CD4-positive, alpha-beta T cell (primary cell): ENCODE measurements at places on chromosomes 1 and 21.

DNA sequence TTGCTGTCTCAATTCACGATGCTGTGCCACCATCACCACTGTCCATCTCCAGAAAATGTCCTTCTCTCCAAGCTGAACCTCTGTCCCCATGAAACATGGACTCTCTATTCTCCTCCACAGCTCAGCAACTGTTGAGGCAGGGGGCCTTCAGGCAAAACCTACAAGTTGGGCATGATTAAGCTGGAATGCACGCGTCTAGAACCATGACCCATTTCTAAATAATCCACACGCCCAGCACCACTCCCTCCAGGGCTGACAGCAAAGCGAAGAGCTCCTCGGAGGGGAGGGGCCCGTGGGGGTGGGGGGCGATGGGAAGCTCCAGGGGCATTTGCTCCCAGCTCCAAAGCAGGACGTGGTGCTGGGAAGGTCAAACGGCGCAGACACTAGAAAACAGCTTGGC lies 3.3 kb upstream of the HES5 start:
- DNase-seq: no peak

DNA sequence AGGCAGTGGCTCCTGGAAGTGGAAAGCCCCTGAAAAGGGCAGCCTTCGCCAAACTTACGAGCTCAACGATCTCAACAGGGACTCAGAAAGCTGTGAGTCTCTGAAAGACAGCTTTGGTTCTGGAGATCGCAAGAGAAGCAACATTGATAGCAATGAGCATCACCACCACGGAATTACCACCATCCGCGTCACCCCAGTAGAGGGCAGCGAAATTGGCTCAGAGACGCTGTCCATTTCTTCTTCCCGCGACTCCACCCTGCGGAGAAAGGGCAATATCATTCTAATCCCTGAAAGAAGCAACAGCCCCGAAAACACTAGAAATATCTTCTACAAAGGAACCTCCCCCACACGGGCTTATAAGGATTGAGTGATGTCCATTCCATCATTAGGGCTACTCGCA lies 42.4 kb downstream of the PLPPR4 start:
- no peak for DNase-seq

- DNase-seq: no peak
Measured at GRCh38 chr1:28719332-28719619, 17.5 kb upstream of the YTHDF2 start.

DNA sequence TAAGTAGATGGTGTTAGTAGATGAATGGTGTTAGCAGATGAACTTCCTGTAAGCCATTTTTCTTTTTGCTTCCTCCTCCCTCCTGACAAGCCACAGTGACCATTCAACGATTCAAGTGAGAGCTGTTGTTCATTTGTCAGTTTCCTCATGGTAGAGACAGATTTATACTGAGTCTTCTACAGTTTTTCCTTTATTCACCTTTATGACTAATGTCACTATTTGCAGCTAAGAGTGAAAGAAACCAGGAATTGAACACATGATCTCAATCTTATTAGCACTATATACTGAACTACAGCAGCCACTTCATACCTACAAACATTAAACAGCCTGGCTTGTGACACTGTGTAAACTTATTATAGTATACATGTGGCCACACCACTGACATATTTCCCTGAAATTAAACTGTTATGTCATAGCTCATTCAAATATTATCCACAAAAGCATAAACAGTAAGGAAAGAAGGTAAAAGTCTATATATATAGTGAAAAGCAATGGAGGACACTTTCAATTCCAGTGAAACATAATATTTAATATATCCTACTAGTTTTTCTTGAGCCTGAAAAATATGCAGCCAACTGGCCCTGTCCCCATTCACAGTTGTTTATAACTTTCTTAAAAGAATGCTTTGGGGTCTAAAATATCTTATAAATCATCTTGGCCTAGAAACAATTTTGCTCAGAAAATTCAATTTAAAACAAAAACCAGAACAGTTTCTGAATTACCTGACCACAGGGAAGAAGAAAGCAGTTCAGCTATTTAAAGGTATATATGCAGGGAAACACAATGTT lies 566.9 kb upstream of the ZRANB2 start:
- no peak for DNase-seq

DNA sequence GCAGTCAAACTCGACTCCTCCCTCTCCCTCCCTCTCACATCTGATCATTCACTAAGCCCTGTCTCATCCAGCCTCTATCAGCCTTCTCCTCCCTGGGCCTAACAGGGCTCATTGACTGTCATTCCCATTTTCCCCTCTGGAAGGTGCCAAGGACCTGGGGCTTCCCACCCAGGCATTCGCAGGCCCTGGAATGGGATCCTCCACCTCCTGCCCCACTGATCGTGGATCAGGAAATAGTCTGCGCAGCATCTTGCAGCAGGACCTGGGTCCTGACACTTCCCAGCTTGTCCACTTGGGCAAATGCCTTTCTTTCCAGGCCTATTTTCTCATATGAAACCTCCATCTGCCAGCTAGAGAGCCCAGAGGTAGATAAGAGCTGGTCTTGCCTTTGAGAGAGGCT lies 71.2 kb upstream of the ZC3H12A start:
- no peak for DNase-seq

GRCh38 chr21:37244501-37245095 lies 22.5 kb downstream of the VPS26C start:
- DNase-seq: no peak

DNA sequence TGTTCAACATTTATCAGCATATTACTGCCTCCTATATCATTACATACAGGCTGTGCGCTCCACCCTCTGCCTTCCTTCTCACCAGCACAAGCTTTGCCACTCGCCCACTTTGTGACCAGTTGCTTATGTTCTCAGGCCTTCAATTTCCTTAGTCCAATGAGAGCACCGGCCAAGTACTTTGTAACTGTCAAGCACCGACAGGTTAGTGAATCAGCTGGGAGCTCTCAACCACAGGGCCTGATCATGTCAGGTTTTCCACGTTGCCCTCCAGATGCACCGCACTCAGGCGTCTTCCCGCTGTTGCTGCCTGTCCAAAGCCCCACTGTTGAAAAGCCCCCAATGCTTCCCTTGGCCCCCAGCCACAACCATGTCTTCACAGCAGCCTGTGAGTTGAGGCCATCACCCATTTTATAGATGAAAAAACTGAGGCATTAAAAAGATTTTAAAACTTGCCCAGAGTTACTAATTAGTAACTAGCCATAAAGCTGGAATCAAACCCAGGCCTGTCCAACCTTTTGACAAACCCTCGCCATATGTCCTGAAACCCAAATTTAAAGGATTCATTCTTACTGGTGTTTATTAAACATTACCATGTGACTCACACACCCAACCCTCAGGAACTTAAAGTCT lies 3.4 kb upstream of the KCNN3 start:
- DNase-seq: no peak

DNA sequence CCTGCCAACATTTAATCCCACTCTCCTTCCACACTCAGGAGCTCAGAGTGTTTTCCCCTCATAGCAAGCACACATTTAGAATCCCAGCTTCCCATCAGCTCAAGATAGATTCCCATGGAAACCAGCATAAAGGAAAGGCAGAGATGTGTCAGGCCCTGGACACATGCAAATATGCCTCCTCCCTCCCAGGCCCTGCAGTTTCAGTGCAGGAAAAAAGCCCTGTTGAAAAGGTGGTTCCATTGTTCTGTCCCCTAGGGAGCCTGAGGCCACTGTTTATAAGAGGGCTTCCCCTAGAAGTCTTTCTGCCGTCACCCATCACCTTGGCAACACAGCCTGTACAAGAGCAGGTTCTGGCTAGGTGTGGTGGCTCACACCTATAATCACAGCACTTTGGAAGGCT lies 3.6 kb downstream of the CACNA1S start:
- DNase-seq: no peak

GRCh38 chr21:38293113-38293512 lies 36.3 kb downstream of the KCNJ15 start:
- DNase-seq: no peak

GRCh38 chr1:224534731-224535130 lies 81.4 kb upstream of the CNIH3 start:
- no peak for DNase-seq

DNA sequence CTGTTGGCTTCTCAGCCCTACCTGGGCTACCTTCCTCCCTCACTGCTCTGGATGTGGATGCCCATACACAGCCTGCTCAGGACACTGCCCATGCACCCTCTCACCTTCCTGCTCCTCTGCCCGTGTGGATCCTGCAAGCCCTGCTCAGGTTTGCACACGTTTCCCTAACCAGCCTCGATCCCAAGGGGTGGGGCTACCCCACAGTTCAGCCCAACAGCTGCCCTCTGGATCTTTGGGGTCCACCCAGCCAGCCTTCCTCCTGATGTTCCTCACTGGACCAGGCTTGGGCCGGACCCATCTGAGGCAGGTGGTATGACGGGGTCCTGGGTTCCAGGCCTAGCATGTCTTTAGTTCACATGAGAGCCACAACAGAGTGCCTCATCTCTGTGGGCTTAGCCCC lies 4.7 kb downstream of the TMEM54 start:
- no peak for DNase-seq

GRCh38 chr1:31373056-31373896 lies at the start of gene FABP3:
TSS of gene FABP3 (minus strand) at chr1:31373076. CDS start at chr1:31373014, 62 bp downstream.
- DNase-seq: no peak
